Globus pallidus (tissue), 1 donor: ENCODE measurements at places on chromosomes 5 and 9.

DNA sequence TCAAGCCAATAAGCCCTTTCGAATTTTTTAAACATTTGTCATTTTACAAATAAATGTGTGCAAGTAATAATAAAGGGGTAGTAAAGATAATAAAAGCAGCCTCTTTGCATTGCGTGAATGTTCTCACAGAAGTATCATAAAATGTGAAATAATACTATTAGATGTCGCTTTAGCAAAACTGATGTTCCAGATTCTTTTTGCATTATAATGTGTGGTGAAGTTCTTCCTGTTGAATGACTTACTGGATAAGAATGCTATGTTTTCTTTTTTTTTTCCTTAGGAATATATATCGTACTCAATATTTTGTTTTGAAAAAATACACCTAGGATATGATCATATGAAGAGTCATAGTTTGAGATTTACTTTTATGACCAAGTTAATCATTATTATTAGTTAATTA lies 85.2 kb upstream of the CDH12 start:
- DNase-seq: no peak

GRCh38 chr9:38687389-38687842 lies 32.5 kb downstream of the FAM240B start:
- peak; percentile 59 for DNase-seq

DNA sequence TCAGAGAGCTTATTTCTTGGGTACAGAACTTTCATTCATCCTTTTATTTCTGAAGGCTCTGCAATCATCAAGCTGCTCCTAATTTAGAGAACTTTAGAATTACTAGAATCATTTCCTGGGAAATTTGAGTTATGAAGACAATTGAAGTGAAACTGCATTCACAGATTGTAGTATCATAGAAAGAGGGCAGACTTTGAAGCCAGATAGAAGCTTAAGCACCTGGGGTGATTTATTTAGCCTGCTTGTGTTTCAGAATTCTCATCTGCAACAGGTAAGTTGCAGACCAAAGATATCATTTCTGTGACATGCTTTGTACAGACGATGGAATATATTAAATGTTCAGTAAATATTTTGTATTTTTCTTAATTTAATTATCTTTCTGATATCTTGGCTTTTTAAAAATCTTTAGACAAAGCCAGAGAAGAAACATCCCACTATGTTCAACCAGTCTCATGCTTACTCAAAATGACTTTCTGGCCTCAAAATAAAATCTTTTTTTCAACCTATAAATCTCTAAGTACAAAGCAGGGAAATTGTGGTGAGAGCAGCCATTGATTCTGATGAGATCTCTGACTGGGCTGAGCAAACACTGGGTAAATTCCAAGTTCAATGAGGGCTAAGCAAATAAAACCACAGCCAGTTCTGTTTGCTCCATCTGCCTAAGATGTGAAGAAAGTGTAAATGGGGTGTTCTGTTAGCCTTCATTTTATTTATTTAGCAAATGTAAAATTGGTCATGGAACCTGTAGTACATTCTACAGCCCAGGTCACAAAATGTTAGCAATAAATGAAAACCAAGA lies 264.7 kb upstream of the CCNG1 start:
- DNase-seq: no peak

- peak; percentile 72 for DNase-seq
These were observed 15.6 kb upstream of the CD74 start for GRCh38 chr5:150428106-150428876.

DNA sequence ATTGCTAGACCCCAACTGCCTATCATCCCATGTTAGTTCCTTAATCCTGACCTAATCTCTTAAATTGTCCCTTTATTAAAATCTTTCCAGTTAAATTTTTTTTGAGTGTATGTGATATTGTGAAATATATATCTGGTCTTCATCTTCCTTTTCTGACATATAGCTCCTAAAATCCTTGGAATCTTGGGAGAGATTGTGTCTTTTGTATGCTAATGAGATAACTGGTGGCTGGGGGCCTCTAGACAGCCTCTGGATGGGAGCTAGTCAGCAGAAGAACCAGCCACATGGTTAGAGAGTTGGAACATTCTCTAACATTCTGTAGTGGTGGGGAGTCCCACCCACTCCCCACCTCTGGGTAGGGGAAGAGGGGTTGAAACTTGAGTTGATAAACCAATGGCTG lies 3.7 kb upstream of the CCL19 start:
- DNase-seq: no peak

- DNase-seq: no peak
These were observed 61.6 kb upstream of the ANGPTL2 start for GRCh38 chr9:127183814-127184582.

DNA sequence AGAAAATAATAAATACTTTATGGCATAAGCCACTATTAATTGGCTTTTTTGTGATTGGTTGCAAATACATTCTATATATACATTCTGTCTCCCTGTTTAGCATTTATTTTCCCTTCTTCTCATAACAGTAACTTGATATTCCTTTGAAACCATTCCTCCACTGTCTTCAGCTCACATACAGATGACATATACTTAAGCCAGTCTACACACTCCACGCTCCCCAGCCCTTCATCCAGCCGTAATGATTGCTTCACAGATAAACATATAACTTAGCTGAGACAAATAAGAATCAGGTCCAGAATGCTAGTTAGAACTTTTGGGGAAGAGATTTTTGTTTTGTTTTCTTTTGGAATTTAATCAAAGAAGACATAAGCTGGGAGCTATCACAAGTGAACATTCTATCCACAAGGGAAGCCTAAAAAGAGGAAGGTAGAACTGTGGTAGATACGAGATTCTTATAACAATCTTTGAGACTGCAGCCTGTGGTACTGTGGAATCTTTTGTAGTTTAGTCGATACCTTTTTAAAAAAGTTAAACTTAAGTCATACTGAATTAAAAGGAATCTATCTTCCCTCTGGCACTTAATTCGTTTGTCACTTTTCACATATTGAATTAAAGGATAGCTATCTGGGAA lies 365.1 kb upstream of the PRR16 start:
- no peak for DNase-seq

- DNase-seq: no peak
These were observed 4.4 kb downstream of the MPDZ start for GRCh38 chr9:13274886-13275641.

GRCh38 chr5:41186143-41186542 lies 27.2 kb downstream of the C6 start:
- DNase-seq: no peak

- no peak for DNase-seq
These were observed 609.6 kb downstream of the HINT1 start for GRCh38 chr5:130555429-130555828.

DNA sequence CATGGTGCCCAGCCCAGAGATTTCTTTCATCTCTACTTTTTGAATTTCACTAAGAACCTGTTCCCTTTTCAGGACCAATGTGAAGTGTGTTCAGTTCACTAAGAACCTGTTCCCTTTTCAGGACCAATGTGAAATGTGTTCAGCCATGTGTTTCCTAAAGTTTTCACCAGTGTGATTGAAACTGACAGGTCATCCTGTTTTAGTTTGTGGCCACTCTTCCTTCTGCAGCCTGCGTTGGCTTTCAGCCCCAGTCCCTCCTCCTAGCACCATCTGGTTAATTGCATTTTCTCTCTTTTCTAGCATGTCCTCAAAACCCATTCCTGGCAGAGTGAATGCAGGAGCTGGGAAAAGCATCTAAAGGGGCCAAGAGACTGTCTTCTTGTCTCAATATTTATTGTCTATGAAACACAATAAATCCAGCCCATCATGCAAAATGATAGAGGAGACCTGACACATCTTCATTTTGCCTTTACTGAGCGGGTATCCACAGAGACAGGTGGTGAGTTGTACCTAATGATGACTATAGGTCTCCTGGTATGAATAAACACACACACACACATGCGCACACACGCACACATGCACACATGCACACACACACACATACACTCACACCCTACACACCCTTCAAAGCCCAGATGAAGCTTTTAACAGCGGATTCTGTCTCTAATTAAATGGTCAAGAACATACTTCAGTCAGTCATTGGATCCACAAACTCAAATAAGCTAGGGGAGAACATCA lies 6.1 kb upstream of the PANK3 start:
- no peak for DNase-seq

GRCh38 chr5:173204185-173204979 lies 30.6 kb downstream of the NKX2-5 start:
- DNase-seq: no peak

GRCh38 chr9:113129884-113130283 lies 20.9 kb upstream of the SLC31A2 start:
- no peak for DNase-seq

DNA sequence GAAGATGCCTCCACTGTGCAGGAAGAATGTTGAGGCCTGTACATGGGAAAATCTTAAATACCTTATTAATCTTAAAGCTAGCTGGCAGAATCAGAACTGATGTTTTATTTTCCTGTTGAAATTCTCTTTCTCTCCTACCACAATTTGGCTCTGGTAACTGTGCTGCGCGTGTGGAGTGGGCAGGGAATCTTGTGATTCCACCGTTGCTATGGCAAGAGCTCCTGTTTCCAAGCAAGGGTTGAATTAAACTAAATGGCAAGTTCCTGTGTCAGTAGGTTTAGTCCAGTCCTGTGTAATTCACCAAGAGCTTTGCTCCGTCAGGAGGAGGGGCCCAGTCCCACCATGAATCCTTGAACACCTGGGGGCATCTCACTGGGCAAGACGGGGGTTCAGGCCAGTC lies 36.4 kb downstream of the NXNL2 start:
- no peak for DNase-seq

- DNase-seq: no peak
These were observed 48.4 kb downstream of the ACTBL2 start for GRCh38 chr5:57434227-57434640.

DNA sequence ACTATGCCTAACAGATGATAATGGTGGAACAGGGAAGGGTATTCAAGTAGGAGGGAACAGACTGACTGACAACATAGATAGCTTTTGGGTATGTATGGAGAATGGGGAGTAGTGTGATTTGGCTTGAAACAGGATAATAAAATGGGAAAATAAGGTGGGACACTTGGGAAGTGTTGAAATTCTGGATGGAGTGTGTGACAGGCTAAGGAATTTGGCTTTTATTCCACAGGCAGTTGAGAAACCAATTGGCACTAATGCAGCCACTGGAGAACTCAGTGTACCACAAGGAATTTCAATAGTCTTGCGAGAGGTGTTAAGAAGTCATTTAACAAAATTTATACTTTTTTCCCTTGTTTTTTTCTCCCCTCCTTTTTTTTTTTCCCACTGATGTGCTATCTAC lies 153.5 kb upstream of the ELAVL2 start:
- no peak for DNase-seq

- DNase-seq: no peak
These were observed 47.3 kb upstream of the SUB1 start for GRCh38 chr5:32538031-32538547.

DNA sequence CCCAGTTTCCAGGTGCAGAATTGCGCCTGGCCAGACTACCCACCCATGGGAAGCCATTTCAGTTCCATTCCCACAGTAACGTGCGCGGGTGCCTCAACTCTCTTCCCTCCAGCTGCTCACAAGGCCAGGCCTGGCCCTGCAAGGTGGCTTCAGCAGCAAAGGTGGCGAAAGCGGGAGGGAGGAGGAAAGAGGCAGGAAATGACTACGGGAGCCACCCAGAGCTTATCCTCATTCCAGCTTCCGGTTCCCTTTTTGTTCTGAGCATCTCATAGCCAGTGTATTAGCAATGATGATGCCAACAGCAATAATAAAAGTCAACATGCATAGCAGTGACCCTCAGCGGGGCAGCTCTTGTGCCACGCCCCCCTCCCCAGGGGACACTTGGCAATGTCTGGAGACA lies 101.5 kb upstream of the BOD1 start:
- no peak for DNase-seq

- DNase-seq: no peak
These were observed 87.6 kb downstream of the ERP44 start for GRCh38 chr9:100011062-100011681.

- no peak for DNase-seq
These were observed 42.5 kb downstream of the PRRC2B start for GRCh38 chr9:131436376-131436775.

DNA sequence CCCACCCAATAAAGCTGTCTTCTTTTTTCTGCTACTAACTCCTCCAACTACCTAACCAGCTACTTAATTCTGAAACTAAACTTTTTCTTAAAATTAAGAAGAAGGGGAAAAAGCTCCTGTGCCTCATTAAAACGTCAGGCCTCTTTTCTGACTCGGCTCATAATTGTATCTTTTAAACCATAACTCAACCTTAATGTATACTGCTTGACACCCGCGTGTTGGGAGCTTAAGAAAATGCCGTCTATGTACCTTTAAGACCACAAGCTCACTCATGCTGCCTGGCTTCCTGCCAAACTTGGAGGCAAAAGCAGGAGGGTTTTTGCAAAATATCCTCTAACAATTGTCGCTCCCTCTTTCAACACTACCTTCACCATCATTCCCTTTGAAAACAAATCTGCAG lies 5.0 kb downstream of the EBF1 start:
- DNase-seq: no peak

DNA sequence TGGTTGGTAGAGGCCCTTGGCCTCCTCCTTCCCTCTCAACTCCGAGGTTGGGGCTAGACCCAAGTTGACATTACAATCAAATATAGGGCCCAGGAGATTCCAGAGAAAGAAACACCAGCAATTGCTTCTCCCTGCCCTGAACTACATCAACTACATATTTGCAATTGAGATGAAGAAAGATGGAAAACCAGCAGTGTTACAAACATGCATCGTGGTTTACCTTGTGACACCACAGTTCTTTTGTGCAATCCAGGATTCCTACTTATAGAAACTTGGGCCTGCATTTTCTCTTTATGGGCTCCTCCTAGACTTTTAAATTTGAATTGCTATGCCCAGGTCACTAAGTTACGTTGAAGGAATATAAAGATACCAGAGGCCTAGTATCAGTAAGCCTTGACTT lies 126.7 kb downstream of the DCP2 start:
- no peak for DNase-seq

DNA sequence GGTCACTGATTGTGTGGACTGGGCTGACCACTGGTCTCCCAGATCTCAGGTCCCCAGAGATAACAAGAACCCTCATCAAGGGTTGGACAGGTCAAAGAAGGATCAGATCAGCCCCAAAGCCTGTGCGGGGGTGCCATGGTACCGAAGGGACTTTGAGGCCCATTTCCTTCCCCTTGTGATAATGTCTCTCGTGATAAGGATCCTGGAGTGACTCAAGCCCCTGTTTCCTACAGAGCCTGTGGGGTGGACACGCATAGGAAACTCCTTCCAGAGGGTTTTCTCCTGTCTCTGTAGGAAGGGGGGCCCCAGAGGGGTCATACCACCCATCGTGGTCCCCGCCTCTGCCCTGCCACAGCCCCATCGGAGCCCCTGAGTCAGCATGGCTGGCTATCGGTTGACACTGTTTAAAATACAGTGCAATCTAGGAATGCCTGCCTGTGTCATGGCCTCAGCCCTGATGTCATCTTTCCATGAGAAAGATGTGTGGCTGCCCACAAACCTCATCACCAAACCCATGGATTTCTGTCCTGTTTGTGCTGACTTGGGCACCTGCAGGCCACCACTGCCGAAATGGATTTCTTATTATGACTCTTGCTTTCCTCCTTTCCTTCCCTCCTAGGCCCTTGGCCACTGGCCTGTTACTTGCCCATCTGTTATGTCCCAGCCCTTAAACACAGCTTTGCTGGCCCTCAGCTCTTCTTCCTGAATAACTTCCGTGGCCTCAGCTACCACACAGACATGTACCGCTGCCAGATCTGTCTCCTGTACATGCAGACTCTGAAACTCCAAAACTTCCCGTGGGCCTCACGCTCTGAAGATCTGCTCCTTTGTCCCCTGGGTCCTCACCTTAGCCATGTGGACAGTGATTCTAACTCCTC lies 2.9 kb upstream of the CSF2 start:
- no peak for DNase-seq
